ENCODE measurements at places on chromosomes 13 and 19.

DNA sequence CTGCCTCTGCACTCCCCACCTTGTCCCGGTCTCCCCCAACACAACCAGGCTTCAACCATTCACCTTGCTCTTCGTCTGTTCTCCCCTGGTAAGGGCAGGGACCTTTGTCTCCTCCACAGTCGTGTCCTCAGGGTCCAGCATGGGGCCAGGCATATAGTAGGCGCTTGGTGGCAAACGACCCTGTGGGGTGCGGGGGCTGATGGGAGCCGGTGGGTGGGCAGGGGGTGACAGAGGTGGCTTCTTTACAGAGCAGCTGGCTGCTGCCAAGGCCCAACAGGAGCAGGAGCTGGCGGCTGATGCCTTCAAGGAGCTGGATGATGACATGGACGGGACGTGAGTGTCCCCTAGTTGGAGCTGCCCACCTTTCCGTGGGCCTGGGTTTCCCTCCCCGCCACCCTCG is 9.7 kb downstream of the PRKCSH start:
- no peak for DNase-seq

DNA sequence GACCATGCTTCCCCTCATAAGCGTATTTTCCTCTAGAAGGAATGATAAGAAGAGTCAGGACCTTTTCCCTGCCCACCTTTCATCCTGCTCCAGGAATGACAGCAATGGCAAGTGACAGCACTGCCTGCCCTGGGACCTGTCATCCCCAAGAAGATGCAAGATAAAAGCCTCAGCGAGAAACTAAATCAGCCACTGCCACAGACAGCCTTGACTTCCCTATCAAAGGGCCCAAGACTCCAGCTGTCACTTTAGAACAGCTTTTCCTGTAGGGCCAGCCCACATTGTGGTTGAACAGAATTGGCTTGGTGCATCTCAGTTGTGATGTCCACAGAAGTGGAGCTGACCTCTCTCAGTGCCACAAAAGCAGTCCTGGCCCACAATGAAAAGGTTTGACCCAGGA is 1.1 kb downstream of the RAB8A start:
- no peak for DNase-seq

- DNase-seq: no peak
Measured at GRCh38 chr13:105538346-105538745, 997.1 kb downstream of the EFNB2 start.

- DNase-seq: no peak
Measured at GRCh38 chr19:6500837-6501739, 1.0 kb downstream of the TUBB4A start.

GRCh38 chr13:110759710-110760109 is 46.2 kb downstream of the ING1 start:
- DNase-seq: no peak

Measured in activated naive CD8-positive, alpha-beta T cell treated with anti-CD3 and anti-CD28 coated beads for 36 hours (primary cell).